ENCODE measurements at places on chromosomes 7 and 10.

DNA sequence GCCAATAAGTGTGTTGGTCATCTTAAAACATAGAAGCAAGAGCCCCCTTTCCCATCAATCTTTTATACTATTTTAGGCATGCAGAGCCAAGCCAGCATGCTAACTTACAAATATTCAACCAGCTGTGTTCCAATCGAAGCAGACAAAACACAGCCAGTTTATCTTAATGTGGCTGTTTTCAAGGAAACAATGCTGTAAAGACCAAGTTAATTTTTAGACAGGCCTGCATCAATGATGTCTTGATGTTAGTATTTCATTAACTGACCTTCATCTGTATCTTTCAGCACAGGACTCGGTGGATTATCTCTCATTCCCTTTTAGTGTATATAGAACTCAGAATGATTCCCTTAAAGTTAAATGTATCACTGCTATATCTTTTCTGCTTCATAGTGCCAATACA lies 262.0 kb upstream of the ZWINT start:
- no peak for DNase-seq

DNA sequence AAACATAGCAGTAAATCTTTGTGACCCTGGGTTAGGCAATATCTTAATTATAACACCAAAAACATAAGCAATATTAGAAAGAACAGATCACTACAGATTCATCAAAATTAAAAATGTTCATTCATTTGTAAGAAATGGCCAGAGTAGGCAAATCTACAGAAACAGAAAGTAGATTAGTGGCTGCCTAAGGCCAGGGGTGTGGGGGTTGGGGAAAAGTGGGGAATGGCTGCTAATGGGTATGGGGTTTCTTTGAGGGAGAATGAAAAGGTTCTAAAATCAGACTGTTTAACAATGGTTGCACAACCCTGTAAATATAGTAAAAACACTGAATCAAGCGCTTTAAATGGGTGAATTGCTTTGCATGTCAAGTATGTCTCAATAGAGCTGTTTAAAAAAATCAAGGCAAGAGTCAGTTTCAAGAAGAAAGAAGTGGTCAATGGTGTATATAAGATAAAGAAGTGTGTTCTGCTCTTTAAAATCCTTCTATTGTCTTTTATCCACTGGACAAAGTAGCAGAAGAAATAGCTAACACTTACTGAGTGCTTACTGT lies 42.6 kb downstream of the CDK6 start:
- DNase-seq: no peak

DNA sequence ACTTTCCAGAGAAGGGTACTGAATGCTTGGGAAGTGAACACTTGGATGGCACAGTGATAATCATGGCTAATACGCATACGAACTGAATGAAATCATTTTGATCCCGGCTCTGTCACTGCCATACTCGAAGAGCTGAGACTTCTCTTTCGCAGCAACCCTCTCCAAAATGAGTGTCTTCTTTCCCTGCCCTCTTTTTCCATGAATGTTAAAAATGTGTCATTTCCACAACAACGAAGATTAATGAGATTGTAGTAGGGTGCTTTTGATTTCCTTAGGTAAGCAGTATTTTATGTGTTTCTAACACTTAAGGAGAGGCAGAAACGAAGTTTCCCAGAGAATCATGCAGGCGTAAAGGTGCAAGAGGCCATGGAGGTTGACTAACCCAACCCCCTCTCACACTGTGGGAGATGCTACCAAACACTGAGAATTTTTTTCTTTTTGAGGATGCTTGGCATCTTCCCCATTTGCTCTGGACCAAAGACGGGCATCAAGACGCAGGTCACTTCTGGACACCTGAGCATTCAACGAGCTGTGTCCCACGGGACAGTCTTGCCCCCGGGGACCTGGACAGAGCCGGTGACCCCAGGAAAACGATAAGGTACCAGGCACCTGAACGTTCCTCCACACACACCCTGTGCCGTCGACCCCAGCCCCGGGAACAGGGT lies 823 bp downstream of the COPG2 start:
- DNase-seq: no peak

GRCh38 chr10:132122939-132123445 lies 57.2 kb downstream of the JAKMIP3 start:
- DNase-seq: no peak

DNA sequence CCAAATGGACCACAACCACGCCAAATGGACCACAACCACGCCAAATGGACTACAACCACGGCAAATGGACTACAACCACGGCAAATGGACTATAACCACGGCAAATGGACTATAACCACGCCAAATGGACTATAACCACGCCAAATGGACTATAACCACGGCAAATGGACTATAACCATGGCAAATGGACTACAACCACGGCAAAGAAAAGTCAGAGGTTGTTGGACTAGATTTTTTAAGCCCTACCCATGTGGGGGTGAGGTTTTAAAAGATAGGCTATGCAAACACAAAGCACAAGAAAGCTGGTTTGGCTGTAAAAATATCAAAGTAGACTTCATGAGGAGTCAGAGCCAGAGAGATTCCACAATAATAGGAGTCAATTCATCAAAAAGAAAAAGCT lies 55.8 kb downstream of the NCAPG2 start:
- no peak for DNase-seq

DNA sequence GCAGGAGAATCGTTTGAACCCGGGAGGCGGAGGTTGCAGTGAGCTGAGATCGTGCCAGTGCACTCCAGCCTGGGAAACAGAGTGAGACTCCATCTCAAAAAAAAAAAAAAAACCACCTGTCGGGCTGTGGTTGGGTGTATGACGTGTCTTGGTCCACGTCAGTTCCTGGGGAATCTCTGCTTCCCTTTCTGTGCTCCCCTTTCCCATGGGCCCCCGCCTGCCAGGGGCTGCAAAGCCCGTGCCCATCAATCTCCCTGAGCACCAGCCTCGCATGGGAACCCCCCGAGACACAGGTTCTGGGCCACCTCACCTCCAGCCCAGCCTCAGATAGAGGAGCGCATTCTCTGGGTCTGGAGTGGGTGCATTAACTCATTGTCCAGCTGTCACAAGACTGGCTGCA lies 2.3 kb upstream of the SH2B2 start:
- DNase-seq: no peak

GRCh38 chr7:90311175-90311574 lies 9.9 kb downstream of the FAM237B start:
- no peak for DNase-seq

DNA sequence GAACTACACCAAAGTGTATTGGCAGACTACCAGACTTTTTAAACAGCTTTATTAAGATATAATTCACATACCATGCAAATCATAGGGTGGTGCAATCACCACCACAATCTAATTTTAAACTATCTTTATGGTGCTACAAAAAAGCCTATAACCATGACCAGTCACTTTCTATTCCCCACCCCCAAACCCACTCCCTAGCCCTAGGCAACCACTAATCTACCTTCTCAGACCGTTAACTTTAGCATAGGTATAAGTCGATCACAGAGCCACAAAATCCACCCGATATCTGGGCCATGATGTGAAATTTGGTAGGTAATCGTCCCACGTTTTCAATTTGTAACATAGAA lies 536 bp upstream of the POM121 start:
- DNase-seq: no peak

DNA sequence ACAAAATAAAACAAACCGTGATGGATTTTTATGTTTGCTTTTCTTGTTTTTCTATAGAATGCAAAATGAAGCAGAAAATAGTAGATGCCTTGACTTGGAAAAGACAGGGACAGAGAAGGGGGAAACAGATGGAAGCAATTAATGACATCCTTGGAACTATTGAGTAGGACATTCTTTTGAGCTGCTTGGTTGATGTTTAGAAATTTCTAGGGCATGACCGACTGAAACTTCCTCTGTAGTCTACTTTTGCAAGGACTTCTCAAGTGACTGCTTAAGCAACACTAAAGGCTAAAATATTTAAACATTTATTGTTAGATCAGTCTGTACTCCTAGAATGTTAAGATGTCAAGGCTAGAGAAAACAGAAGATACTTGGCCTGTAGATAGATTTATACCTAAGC lies 49.4 kb downstream of the VCL start:
- no peak for DNase-seq

GRCh38 chr10:103605359-103606096 lies 112.0 kb downstream of the NEURL1 start:
- no peak for DNase-seq

GRCh38 chr7:54166419-54166818 lies 375.8 kb upstream of the VSTM2A start:
- no peak for DNase-seq

DNA sequence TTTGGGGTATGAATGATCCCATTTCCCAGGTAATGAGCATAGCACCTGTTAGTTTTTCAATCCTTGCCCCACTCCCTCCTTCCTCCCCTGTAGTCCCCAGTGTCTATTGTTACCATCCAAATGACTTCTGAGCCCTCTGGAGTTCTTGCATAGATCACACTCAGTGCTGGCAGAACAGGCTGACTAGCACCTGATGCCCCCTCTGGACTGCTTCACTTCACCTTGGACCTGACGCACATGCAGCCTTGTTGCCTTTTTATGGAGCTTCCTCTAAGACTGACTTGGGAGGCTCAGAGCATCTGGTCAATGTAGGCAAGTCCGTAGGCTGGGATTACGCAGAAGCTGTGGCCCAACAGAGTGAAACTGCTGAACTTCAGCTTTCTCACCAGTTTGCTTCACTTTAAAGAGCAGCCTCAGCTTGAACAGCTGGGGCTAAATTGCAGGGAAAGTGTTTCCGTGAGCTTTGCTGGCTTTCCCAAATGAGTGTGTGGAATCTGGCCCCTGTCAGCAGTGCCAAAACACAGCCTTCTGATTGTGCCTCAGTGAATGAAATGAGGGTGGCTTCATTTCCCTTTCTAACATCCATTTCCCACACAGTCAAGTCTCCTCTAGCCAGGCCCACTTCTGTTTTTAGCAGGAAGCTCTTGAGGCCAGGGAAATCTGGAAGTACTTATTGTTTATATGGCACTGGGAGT lies 48.5 kb downstream of the NXPH1 start:
- no peak for DNase-seq

GRCh38 chr7:84083846-84084245 lies 110.7 kb downstream of the SEMA3A start:
- DNase-seq: no peak

DNA sequence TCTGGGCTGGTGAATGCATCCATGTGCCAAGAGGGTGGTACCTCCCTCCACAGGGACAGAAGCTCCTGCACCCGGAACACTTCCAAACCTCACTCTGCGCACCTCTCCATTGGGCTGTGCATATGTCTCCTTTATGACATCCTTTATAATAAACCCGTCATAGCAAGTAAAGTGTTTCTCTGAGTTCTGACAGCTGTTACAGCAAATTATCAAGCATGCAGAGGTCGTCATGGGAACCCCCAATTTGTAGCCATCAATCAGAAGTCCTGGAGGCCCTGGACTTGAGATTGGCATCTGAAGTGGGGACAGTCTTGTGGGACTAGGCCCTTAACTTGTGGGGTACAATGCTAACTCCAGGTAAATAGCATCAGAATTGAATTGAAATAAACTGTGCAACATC lies 29.4 kb upstream of the PARD3 start:
- no peak for DNase-seq

DNA sequence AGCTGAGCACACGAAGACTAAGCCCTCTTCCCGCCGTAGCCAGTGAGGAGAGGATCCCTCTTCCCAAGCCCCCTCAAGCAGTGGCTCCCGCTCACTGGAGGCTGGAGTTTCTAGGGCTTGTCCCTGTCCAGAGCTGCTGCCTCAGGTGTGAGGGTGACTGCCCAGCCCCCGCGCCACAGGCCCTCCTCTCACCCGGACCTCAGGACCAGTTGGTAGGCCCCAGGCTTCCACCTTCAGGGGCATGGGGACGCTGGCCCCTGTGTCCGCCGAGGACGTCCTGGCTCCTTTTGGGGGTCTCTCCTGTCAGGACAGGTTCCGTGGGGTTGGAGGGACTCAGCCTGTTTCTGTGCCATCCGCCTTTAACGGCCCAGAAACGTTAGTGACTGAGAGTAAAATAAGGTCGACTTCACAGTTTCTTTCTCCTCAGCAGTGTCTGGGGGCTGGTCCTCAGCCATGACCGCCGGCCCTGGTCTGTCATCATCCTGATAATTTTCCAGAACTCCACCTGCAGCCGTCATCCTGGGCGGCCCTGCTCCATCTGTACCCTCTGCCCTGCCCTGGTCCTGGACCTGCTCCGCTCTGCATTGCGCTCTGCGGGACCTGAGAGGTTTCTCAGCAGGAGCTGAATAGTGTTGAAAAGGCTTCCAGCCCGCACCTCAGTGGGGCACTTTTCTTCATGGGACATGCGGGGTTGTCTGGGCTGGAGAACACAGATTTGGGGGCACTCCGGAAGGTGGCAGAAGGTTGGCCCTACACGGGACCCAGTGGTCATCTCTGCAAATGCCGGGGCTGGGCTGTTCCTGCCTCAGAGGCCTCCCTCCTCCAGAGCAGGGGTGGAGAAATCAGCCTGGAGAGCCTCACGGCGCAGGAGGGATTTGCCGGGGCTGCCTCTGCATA lies 36.0 kb upstream of the FAM20C start:
- DNase-seq: no peak

DNA sequence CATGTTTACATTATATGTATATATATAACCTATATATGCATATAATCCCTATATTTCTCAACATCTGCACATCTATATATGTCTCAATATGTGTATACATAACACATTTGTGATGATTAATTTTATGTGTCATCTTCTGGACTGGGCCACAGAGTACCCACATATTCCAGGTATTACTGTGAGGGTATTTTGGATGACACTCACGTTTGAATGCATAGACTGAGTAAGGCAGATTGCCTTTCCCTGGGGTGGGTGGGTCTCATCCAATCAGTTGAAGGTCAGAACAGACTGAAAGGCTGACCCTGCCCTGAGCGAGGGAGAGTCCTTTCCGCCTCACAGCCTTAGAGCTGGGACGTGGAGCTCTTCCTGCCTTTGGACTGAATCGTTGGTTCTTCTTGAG lies 295.2 kb upstream of the PFKP start:
- DNase-seq: no peak

DNA sequence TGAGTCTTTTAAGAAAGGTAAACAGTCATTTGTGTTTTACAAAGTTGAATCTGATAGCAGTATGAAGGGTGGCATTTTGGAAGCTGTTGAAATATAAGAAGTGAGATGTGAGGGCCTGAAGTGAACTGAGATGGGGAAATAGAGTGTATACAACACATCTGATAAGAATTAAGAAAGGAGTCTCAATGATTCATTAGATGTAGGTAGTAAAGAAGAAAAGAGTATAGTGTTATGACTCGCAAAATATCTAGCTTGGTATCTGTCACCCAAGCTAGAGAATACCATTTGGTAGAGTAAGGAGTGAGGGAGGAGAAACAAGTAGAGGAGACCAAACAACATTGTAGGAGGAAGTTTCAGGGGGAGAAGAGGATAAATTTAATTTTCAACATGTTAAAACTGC lies 5.3 kb downstream of the PTPN12 start:
- no peak for DNase-seq

All from stimulated activated CD8-positive, alpha-beta memory T cell treated with anti-CD3 and anti-CD28 coated beads, Interleukin-7, amount 100 ng/mL, for 1 hour (primary cell).